Head of caudate nucleus (tissue), 42 donors: ENCODE measurements at places on chromosomes 11 and 22.

GRCh38 chr11:119108857-119109221 lies 1.7 kb downstream of the C2CD2L start:
- DNase-seq, result no peak

DNA sequence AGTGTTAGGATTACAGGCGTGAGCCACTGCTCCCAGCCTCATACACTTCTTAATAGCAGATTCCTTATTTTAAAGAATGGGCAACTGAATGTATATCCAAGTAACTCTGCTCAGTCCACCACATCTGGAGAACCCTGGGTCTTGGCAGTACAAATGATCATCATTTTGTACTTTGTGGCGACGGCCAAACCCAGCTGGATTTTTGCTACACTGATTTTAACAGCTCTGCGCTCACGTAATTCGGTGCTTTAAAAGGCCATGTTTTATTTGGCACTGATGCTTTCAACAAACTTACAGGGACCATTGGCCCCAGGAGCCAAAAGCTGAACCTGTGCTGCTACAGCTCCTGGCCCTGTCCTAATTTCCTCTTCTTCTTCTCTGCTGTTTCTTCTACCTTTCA lies 60.8 kb upstream of the PDE3B start:
- DNase-seq, result no peak

DNA sequence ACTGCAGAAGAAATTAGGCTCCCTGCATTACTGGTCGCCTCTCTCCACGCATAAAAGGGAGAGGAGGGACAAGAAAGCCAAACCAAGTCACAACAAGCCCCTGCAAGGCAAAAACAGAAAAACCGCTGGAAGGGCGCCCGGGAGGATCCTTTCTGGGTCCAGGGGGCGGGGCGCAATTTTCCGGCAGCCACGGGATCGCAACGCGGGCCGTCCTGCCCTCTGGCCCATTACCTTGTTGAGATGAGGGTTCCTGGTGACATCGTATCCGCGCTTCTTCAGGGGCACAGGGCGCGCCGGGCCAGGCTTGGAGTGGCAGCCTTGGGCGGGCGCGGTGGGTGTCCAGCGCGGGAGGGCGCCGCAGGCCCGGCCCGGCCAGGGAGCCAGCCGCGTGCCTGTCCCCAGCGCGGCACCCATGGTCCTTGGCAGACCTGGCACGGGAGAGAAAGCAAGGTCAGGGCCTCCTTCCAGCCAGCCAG lies 847 bp downstream of the ME3 start:
- DNase-seq, result peak; percentile 41

DNA sequence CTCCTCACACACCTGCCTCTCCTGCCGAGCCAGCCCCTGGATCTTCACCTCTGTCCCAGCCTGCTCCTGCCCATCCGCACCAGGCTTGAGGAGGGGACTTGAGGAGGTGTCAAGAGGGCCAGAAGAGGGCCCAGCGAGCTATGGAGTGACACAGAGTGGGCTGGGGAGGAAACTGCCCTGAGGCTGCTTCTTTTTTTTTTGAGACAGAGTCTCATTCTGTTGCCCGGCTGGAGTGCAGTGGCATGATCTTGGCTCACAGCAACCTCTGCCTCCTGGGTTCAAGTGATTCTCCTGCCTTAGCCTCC lies 21.9 kb upstream of the CDON start:
- DNase-seq, result no peak

DNA sequence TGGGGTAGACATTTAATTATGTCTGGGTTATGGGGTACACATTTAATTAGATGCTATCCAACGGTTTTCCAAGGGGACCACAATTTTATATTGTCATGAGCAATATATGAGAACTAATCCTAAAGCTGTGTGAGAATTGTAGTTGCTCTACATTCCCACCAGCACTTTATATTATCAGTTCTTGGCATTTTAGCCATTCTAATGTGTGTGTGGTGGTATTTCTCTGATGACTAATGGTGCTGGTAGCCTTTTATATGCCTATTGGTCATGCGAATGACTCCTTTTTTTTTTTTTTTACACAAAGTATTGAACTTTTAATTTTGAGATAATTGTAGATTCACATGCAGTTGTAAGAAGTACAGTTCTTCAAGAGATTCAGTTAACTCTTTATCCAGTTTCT lies 26.2 kb downstream of the TMEM135 start:
- DNase-seq, result no peak

- DNase-seq, result no peak
Observed at GRCh38 chr11:61377461-61378160, 14.8 kb upstream of the TMEM216 start.
